Aorta (tissue), 5 donors: ENCODE measurements at places on chromosomes 6 and 20.
A peak's percentile ranks its signal among the peaks of the same experiment; 100 is the strongest.

DNA sequence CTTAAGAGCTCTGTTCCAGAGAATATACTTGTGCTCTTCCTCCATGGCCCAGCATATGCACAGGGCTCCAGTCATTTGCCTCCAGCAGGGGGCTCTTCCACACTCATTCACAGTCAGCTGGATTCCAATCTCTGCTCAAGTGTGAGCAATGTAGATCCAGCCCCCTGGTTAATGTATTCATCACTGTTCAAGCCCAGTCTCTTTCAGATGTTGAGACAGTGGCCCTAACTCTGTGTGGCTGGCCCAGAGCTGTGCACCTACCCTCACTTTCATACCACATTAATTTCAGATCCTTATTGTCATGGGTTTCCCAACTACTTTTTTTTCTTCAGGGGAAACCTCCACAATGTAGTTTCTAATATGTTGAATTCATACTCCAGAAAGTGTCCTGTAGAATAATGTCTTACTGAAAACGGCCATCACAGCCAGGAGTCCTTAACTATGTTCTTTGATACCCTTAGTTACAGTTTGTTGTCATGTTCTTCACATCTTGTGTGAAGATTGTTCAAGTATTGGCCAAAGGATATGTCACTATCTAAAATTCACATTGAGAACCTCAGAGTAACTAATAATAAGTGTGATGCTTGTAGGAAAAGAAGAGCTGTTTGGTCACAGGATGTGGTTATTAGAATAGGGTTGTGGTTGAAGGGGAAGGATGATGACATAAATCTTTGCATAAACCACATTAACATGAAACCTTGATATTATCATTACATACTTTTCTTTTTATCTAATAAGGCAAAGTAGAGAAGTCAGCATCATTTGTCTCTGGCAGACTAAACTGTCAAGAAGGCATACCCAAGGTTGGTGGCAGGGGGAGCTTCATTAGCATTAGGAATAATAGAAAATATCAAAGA, 14.4 kb upstream of the HLA-DQA1 start:
- DNase-seq: no peak

GRCh38 chr6:109693111-109693510, 2.0 kb downstream of the FIG4 start:
- DNase-seq: no peak

GRCh38 chr20:61210862-61211261, 41.2 kb upstream of the CDH4 start:
- DNase-seq: no peak

GRCh38 chr6:168120390-168121302, 41.6 kb upstream of the FRMD1 start:
- DNase-seq: peak; percentile 37

GRCh38 chr20:64164123-64164836, at the start of gene MYT1:
TSS of gene MYT1 (plus strand) at chr20:64164452. CDS start at chr20:64198862, 34,410 bp downstream.
- DNase-seq: no peak

- no peak for DNase-seq
These were observed 12.3 kb upstream of the MTG2 start for GRCh38 chr20:62170536-62170935.

DNA sequence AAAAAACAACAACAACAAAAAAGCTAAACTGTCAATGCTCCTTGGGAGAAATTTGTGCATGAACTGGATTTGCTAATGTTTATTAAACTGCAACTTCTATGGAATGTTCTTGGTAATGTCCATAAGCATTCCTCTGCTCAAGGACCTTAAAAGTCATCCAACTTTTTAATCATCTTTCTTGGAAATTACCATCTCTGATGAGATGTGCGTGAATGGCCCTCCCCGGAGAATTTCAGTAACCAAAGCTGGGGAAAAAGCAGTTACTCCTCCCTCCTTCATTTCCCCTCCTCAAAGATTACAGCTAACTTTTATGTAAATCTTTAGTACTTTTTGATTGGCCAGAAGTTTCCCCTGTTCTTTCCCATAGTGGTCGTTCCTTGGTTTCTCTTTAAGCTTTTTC, 5.2 kb downstream of the TBCC start:
- DNase-seq: no peak

DNA sequence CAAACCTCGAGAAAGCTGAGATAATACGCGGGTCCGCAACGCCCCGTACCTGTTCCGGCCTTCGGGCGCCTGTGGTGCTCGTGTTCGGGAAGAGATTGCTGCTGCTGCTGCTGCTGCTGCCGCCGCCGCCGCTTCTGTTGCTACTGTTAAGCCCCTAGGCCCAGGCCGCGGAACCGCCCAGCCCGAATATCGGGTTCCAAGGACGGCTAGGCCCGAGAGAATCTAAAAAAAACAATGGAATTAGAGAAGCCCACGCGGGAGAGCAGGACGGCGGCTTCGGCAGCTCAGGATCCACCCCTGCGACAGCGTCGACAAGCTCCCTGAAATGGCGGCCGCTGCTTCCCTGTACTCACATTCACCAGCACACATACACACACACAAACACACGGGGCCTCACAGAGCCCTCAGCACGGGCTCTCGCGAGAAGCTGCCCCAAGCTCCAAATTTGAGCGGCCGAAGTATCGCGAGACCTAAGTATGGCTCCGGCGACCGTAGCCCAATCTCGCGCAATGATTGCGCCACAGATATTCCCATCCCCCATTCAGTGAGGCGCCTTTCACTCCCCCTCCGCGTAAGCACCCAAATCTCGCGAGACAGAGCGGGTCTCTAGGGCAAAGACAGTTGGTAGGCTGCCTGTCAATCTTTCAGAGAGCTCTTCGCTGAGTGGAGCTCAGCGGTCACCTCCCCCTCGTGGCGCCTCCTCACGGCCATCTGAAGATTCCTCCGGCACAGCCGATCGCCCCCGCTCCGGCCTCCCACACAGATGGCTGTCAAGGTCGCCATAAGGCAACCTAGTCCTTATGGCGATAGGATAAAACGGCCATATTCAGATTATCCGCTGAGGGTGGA, at the start of gene RBM39:
Gene RBM39 (minus strand): TSS at position 369 of the 849 bp plus-strand sequence. CDS start 1,386 bp downstream, outside the sequence.
- peak; percentile 99 for DNase-seq

- no peak for DNase-seq
These were observed 28.8 kb upstream of the CD164 start for GRCh38 chr6:109411034-109411433.

DNA sequence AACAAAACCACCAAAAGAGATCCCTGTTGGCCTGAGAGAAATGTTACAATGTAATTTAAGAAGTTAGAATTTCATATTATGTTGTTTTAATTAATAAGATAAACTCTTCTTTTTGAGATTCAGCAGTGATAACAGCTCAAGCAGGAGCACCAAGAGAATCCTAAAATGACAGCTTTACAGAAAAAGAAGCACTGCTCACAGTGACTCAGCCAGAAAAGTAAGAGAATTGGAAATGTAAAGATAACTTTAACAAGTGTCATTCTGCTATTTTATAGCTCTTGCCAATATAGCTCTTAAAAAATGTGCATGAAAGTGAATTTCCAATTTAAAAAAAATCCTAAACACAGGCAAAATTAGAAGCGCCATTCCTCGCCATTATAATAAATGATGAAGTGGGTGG, 111.3 kb downstream of the UBE3D start:
- no peak for DNase-seq

DNA sequence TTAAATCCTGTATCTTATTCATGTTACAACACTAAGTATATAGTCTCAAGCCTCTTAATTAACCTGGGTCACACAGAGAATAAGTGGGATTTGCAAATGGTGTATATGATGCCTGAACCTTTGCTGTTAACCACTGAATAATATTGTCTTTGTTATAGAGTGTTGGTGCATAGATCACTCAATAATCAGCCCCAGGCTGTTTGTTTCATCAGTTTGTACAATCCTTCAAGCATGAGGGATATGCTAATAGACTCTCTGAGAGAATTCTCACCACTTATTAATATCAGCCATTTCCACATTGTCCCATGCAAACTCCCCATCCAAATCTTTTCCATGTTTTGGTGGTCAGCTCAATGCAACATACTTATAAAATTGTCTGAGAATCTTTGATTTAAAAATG, 21.7 kb downstream of the OR2B6 start:
- no peak for DNase-seq

GRCh38 chr20:51372176-51372803, 170.2 kb downstream of the NFATC2 start:
- DNase-seq: peak; percentile 61

DNA sequence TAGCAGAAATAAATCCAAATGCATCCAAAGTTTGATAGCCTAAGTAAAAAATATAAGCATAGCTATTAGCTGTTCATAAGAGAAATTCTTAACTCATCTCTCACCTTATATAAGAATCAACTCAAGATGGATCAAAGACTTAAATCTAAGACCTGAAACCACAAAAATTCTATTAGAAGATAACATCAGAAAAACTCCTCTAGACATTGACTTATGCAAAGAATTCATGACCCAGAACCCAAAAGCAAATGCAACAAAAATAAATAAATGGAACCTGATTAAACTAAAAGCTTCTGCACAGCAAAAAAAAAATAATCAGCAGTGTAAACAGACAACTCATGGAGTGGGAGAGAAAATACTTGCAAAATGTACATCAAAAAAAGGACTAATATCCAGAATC, 184.3 kb downstream of the TFAP2A start:
- DNase-seq: no peak

- no peak for DNase-seq
These were observed 63.6 kb upstream of the SYNDIG1 start for GRCh38 chr20:24405810-24406209.

GRCh38 chr6:53735896-53736295, 58.9 kb upstream of the LRRC1 start:
- DNase-seq: no peak

- DNase-seq: no peak
These were observed 612.5 kb upstream of the HS3ST5 start for GRCh38 chr6:114955363-114955762.

DNA sequence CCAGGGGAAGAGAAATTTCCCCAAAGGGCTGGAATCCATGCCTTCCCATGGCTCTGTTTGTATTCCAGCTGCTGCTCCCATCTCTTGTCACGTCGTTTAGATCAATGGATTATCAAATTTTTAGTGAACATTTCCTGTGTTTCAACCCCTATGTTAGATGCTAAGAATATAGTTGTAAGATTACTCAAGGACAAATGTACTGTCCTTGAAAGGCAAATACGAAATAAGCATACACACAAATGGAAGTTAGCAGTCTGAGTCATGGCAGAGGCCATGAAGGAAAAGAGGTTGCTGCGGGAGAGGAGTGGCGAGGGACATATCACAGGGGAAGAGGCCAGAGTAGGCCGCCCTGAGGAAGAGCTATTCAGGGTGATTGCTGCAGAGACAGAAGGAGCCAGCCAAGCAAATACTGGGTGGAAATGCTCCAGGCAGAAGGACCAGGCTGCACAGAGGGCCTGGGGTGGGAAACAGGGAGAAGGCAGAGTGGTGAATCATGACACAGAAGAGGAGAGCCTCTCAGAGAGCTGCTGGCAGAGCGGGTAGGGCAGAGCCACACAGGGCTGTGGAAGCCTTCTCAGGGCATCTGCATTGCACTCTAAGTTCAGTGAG, 219.2 kb upstream of the LRFN2 start:
- no peak for DNase-seq

DNA sequence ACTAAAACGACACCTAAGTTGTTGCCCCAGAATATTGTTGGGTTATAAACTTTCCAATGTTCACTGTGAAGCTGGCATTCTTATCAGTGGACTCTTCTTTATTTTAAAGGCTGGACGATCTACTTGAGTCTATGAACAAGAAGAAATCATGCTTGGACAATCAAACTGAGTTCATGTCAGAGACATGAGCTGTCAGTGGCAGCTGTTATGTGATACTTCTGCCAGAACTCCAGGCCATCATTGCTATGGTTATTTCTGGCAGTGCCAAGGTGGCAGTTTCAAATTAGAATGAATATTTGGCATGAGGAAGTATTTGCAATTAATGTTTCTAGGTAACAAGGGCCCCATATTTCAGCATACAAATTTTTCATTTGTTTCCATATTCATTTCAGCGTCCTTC, 417.3 kb downstream of the LMBRD1 start:
- DNase-seq: no peak

DNA sequence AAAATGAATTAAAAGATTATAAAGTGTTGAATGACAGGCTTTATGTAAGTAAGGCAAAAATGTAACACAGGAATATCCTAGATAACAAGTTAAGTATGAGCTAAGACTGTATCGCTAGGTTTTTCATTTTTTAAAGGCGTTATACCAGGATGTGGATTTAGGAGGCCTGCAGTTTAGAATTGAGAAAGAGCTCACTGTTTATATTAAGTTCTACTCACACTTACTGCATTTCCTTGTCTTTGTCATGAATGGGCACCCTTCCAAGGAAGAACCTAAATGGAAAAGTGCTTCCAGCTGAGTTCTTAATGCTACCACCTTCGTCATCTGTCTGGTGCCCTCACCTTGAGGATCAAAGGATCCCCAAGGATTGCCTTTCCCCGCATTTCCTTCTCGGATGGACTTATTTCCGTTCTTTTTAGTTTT, 148.7 kb downstream of the SOX4 start:
- DNase-seq: no peak

- DNase-seq: no peak
These were observed 256.6 kb upstream of the FOXQ1 start for GRCh38 chr6:1055015-1055921.

GRCh38 chr6:141488488-141488887, 644.2 kb upstream of the GJE1 start:
- DNase-seq: no peak

DNA sequence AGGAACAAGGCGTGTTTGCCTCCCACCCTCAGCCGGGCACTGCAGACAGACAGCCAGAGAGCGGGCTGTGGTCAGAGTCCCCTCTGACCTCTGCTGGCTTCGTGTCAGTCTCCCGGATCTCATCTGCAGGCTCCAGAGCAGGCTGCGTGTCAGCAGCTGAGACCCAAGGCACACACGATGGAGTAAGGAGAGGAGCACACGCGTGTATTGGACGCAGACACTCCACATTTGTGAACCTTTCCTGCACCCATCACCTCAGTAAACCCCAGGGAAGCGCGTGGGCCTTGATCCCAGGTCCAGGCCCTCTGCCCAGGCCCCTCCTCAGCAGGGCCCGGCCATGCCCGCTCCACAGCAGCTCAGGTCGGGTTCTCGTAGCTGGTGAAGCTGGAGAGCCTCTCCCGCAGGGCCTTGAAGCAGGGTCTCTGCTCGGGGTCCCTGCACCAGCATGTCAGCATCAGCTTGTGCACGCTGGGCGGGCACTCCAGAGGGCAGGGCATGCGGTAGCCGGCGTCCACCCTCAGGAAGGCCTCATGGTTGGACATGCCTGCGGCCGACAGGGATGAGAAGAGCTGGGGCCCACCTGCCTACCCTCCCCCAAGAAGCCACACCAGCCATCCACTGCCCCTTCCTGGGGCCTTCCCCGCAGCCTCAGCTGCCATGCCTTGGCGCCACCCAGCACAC, 7.9 kb downstream of the PTK6 start:
- DNase-seq: no peak

- DNase-seq: no peak
These were observed 385.0 kb downstream of the CD83 start for GRCh38 chr6:14502551-14502950.

GRCh38 chr6:19571176-19571575, 266.0 kb upstream of the ID4 start:
- DNase-seq: no peak
